ENCODE measurements at places on chromosomes 1 and 21. TPM values are rescaled to one million over a fixed set of nuclear protein-coding genes. Genes with fewer than 3 reads are reported as not detected.

DNA sequence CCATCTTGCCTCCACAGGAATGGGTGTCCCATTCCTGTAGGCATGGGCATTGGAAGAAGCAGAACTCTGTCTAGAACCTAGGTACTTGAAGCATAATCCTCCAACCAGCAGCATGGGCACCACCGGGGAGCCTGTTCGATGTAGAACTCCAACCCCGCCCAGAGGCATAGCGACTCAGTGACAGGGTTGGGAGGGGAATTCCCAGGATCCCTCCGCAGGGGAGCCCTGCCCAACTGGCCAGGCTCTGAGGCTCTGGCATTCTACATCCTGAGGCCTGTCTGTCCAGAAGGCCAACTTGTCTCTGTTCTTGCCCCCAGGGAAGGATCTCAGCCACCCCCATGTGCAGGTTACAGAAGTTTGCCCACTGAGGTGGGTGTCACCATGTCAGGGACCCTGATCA, 38.2 kb downstream of the CACNA1S start:
- H3K4me1 ChIP-seq: peaks cover 26% of the 10 kb centered on the region
- H3K27ac ChIP-seq: no peak overlapping the region
- DNase-seq: no peak
- H3K27me3 ChIP-seq: peaks cover 13% of the 10 kb centered on the region

- no peaks in the 10 kb centered on the region for H3K27me3 ChIP-seq
- H3K36me3 ChIP-seq: no peaks in the 10 kb centered on the region
- DNase-seq: no peak
- H3K27ac ChIP-seq: no peak overlapping the region
- no peak overlapping the region for H3K4me3 ChIP-seq
These were observed 6.1 kb downstream of the STX6 start for GRCh38 chr1:181016563-181016962.

DNA sequence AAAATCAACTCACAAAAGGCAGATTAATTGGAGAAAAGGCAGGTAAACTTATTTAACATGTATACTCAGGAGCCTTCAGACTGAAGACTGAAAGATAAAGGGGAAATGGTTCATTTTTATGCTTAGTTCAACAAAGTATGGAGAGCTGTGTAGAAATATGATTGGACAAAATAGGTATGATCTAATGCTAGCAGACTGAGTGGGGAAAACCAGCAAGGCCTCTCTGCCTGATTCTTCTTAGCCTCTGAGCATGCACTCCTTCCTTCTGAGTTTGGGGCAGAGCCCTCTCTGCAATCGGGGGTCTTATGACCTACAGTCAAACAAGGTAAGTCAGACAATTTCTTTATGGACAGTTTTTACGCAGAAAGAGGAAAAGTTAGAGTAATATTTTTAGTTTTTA, 38.8 kb upstream of the SUCO start:
- H3K4me1 ChIP-seq: peaks cover 10% of the 10 kb centered on the region
- H3K27ac ChIP-seq: no peak overlapping the region
- H3K4me3 ChIP-seq: no peak overlapping the region
- H3K36me3 ChIP-seq: no peaks in the 10 kb centered on the region
- H3K27me3 ChIP-seq: no peaks in the 10 kb centered on the region

GRCh38 chr1:237670302-237670701, 220.4 kb downstream of the ZP4 start:
- H3K4me1 ChIP-seq: peaks cover 5% of the 10 kb centered on the region
- H3K36me3 ChIP-seq: peaks cover 6% of the 10 kb centered on the region
- no peak for DNase-seq
- no peak overlapping the region for H3K27ac ChIP-seq
- H3K4me3 ChIP-seq: no peak overlapping the region

- H3K36me3 ChIP-seq: no peaks in the 10 kb centered on the region
- peaks cover 2% of the 10 kb centered on the region for H3K27me3 ChIP-seq
- no peaks in the 10 kb centered on the region for H3K4me1 ChIP-seq
These were observed 482.4 kb downstream of the OMA1 start for GRCh38 chr1:58064166-58064565.

DNA sequence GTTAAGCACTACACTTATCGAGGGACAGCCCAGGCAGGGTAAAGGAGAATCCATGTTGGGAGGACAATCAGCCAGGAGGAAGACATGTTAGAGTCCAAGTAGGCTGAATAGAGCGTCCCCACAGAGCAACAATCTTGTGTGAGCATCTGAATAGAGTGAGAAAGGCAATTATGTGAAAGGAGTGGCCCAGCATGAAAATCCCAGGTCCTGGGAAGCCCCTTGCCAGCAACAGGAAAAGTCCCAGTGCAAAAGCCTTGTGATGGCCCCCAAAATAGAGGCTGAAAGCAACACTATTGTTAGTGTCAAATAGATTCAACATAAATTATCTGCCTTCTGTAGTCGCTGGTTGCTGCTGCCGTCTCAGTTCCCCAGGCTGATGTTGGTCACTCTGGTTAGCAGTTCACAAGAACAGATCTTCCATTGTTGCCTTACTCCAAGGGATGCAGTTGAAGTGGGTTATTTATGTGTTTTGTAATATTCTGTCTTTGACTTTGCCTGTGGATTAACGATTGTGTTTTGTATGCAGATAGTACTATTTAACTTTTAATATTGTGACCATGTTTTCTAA, 12.1 kb upstream of the ABL2 start:
- no peak overlapping the region for H3K27ac ChIP-seq
- no peaks in the 10 kb centered on the region for H3K4me1 ChIP-seq
- no peak overlapping the region for H3K4me3 ChIP-seq
- DNase-seq: no peak

RNASEL gene
- 1.3 TPM for total RNA-seq

DNA sequence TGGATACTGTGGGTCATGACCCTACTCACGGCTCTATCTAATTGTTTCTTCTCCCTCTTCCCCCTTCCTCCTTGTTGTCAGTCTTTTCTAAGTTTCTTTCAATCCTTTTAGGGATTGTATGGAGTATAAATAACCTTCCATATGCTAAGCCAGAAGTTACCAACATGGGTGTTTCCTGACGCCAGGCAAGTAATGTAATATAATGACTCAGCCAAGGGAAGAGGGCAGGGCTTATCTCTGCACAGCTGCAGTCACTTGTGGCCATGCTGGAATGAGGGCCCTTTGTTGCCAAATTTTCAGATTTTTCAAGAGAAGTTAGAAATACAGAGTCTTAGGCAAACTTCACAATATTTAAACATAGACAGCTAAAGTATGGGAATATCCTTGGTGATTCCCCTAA, 194.6 kb downstream of the ST6GALNAC3 start:
- no peak overlapping the region for H3K27ac ChIP-seq
- peaks cover 7% of the 10 kb centered on the region for H3K4me1 ChIP-seq

TADA1 gene
- total RNA-seq: 15.9 TPM

CHIT1 gene
- total RNA-seq: 0.10 TPM

DNA sequence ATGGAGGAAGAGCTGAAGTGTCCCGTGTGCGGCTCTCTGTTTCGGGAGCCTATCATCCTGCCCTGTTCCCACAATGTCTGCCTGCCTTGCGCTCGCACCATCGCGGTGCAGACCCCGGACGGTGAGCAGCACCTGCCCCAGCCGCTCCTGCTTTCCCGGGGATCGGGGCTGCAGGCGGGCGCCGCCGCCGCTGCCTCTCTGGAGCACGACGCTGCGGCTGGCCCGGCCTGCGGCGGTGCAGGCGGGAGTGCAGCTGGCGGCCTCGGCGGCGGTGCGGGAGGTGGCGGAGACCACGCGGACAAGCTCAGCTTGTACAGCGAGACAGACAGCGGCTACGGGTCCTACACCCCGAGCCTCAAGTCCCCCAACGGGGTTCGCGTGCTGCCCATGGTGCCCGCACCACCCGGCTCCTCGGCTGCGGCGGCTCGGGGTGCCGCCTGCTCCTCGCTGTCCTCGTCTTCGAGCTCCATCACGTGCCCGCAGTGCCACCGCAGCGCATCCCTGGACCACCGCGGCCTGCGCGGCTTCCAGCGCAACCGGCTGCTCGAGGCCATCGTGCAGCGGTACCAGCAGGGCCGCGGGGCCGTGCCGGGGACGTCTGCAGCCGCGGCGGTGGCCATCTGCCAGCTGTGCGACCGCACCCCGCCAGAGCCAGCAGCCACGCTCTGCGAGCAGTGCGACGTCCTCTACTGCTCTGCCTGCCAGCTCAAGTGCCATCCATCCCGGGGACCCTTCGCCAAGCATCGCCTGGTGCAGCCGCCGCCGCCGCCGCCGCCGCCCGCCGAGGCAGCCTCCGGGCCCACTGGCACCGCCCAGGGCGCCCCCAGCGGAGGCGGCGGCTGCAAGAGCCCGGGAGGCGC, 1.3 kb downstream of the TRIM67 start:
- H3K27me3 ChIP-seq: peaks cover 12% of the 10 kb centered on the region
- DNase-seq: peak; percentile 68
- H3K36me3 ChIP-seq: no peaks in the 10 kb centered on the region

DNA sequence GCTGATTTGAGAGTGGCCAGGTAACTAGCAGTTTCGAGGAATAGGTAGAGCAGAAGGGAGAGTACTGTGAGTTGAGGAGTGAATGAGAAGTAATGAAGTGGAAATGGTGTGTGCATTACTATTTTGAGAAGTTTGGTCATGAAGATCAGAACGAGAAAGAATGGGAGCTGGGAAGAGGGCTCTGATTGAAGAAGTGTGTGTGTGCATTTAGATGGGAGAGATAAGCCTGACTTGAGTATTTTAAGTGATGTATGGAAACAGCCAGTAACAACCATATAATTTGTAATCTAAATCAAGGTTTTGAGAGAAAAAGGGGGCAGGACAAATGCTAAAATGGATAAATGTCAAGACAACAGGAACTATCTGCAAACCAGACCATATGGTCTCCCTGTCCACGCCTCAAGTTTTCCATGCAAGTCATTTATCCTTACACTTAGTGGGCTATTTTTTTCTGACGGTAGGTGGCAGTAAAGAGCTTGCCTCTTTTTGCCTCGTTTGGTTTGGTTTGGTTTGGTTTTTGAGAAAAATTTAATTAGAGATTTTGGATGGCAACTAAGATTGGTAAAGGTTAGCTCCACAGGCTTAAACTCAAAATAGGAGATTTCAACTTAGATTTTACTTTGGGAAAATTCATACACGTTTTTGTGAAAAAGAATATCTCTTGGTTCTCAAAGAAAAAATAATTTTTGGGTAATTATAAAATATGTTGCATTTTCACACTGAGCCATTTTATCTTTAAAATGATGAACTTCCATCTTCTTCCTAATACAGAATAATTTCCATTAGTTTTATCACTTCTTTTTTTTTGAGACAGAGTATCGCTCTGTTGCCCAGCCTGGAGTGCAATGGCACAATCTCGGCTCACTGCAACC, 9.5 kb upstream of the B3GALNT2 start:
- peaks cover 3% of the 10 kb centered on the region for H3K4me1 ChIP-seq
- H3K27ac ChIP-seq: peak overlapping the region; percentile 0
- H3K4me3 ChIP-seq: no peak overlapping the region
- H3K36me3 ChIP-seq: peaks cover 4% of the 10 kb centered on the region

TENT5C gene
- total RNA-seq: 0.27 TPM

- H3K36me3 ChIP-seq: peaks cover 6% of the 10 kb centered on the region
- H3K27me3 ChIP-seq: peaks cover 11% of the 10 kb centered on the region
- H3K27ac ChIP-seq: peak overlapping the region; percentile 13
- peak overlapping the region; percentile 88 for H3K4me3 ChIP-seq
These were observed 2.6 kb downstream of the GADD45A start for GRCh38 chr1:67687649-67688048.

DNA sequence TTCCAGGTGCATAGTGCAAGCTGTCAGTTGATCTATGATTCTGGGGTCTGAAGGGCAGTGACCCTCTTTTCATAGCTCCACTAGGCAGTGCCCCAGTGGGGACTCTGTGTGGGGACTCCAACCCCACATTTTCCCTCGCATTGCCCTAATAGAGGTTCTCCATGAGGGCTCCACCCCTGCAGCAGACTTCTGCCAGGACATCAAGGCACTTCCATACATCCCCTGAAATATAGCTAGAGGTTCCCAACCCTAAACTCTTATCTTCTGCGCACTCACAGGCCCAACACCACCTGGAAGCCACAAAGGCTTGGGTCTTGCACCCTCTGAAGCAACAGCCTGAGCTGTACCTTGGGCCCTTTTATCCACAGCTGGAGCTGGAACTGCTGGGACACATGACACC, 65.7 kb upstream of the PKN2 start:
- H3K27me3 ChIP-seq: no peaks in the 10 kb centered on the region
- no peak for DNase-seq
- peaks cover 6% of the 10 kb centered on the region for H3K36me3 ChIP-seq
- no peaks in the 10 kb centered on the region for H3K4me1 ChIP-seq
- H3K4me3 ChIP-seq: no peak overlapping the region

DNA sequence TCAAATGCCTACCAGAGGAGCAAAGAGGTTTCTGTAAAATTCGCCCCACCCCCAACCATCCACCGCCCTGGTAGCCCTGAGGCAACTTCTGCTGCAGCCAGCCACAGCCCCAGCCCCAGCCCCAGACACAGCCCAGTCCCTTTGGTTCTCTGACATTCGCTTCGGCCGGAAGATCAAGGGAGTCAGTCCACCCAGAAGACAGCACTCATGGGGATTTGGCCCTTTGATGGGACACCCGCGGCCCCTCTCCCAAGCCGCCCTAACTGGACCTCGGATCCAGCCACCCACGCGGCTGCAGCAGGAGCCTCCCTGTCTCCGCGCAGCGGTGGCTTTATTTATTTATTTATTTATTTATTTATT, 3881.0 kb downstream of the SRGAP2C start:
- H3K36me3 ChIP-seq: peaks cover 9% of the 10 kb centered on the region
- peaks cover 8% of the 10 kb centered on the region for H3K27me3 ChIP-seq
- no peak overlapping the region for H3K27ac ChIP-seq
- H3K4me3 ChIP-seq: no peak overlapping the region

ALX3 gene
- total RNA-seq: not detected

CDK11B gene
- 32.7 TPM for total RNA-seq

EFNA3 gene
- total RNA-seq: 14.6 TPM

NBPF14 gene
- 2.2 TPM for total RNA-seq

DNA sequence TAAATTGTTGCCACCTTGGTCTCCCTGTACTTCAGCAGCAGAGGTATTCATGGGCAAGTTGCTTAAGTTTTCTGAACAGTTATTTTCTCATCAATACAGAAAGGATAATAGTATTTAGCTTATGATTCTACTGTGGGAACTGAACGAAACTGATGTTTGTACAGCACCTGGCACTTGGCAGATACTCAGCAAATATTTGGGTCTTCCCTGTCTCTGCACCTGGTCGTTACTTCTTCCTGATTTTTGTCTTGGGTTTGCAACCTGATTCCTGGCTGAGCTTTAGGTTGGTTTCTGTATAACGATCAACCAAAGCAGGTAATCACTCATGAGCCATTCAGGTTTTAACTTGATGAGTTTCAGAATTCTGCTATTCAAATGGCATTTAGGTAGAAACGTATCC, 490.6 kb downstream of the KIF26B start:
- no peak for DNase-seq
- peaks cover 24% of the 10 kb centered on the region for H3K36me3 ChIP-seq
- no peak overlapping the region for H3K27ac ChIP-seq
- no peak overlapping the region for H3K4me3 ChIP-seq
- peaks cover 5% of the 10 kb centered on the region for H3K27me3 ChIP-seq

Measured in glutamatergic neuron (in vitro differentiated cells).